Brain (organoid and tissue), 16 donors: ENCODE measurements at places on chromosomes 2 and 18.

- DNase-seq: no peak
These were observed 33.5 kb downstream of the PTPN18 start for GRCh38 chr2:130389358-130389757.

DNA sequence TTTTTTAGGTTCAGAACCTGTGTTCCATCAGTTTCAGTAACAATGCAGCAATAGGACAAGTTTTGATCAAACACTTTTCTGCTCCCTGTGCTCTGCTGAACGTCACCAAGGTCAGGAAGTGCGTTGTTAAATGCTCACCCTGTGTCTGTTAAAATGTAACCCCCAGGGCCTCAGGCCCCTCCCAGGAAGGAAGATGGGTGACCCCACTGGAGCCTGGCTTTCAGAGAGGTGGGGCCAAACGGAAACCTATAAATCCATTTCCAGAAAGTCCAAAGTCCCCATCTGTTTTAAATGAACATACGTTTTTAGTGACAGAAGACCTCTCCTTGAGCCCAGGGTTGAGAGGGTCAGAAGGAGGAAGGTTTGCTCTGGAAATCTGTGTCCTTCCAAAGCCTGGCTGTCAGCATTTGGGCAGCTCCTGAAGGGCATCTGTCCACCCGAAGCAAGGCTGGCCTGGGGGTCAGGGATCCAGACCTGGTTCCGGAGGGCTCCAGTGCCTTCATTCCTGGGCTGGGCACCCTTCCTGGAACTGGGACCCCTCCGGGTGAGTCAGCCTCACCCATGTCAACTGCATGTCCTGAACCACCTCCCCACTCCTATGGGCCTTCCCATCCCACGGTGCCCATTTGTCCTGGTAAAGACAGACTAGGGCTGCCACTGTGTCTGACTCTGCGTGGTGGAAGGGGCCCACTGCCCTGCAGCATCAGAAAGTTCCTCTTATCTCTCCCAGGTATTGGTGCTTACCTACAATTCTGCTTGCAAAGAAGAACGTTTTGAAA lies 117.4 kb upstream of the COPS8 start:
- no peak for DNase-seq

DNA sequence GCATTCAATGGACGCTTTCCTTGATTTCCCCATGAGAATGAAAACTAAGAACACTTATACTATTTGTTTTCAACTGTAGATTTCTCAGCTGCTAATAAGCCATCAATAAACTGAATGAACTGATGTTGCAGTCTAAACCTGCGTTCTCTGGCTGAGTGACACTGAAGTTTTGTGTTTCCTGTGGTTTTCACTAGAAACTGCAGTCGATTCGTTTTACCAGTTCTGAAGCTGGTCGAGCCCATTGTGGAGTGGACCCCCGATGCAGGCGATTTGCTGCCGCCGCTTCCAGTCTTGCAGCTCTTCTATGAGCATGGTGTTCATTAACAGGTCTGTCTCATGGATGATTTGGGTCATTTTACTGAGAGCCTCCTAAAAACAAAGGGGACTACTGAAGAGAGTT lies 50.6 kb upstream of the STAT1 start:
- DNase-seq: no peak

DNA sequence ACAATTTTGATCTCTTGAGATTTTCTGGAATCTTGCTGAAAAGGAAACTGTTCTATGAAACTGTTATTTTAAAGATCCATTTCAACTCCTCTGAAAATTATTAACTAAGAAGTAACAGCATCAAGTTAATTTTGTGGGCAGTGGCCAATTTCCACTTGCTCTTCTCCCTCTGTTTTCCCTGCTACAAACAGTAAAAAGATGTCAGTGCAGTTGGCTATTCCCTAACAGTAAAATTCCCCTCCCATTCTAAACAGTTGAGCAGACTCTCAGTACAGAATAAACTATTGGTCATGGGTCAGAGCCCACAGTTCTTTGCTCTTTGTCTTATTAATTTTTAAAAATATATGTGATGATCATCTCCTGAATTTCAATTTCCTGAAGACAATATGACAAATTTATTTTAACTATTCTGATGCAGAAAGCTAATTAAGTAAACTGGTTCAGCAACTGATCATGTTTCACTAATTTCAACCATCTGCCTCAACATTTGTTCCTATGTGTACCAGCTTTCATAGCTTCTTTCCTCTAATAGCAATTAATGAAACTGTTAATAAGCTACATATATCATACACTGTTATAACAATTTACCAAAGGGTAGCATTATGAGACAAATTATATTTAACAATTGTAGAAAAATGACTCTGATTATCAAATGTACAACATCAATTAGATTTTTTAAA lies 41.1 kb upstream of the GALNT5 start:
- DNase-seq: peak; percentile 64

DNA sequence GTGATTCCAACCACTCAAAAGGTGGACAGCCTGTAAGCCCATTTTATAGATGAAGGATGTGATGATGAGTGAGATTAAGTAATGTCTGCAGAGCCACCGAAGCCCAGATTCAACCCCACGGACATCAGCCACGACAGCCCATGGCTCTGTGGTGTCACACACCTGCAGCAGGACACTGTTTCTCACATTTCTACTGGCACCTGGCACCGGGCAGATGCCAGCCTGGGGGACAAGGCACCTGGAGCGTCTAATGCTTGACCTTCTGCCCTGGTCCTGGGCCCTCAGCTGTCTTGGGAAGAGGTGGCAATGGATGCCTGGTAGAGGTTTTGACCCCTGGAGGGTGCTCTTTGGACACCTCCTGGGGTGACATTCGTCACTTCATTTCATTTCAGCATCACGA lies 176.3 kb downstream of the ANAPC1 start:
- DNase-seq: no peak
